Stimulated activated CD4-positive, alpha-beta T cell treated with anti-CD3 and anti-CD28 coated beads, Interleukin-1b, Interleukin-23, amount 100 ng/mL, for 1 hour (primary cell): ENCODE measurements at places on chromosomes 12 and 14.

- no peak for DNase-seq
These were observed 61.2 kb upstream of the DIO3 start for GRCh38 chr14:101500061-101500460.

DNA sequence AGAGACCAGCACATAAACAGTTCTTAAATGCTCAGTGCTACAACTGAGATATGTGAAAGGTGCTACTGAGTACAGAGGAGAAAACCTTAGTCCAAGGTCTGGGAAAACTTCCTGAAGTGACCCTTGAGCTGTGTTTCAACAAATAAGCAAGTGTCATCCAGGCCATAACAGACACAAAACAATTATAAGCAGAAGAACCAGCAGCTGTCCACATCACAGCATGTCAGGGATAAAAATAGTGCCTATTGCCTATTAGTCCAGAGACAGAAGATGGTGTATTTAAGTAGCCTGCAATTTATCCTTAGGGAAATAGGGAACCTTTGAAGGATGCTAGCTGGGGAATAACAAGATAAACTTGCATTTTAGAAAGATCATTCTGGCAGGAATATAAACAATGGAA, 237.8 kb downstream of the SPTSSA start:
- no peak for DNase-seq

DNA sequence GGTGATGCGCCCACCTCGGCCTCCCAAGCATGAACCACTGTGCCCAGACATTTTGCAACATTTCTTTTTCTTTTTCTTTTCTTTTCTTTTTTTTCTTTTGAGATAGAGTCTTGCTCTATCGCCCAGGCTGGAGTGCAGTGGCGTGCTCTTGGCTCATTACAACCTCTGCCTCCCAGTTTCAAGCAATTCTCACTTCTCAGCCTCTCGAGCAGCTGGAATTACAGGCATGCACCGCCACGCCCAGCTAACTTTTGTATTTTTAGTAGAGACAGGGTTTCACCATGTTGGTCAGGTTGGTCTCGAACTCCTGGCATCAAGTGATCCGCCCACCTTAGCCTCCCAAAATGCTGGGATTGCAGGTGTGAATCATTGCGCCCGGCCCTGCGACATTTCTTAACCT, 7.6 kb upstream of the CDC42BPB start:
- no peak for DNase-seq

- DNase-seq, result no peak
These were observed 6.2 kb downstream of the P2RX4 start for GRCh38 chr12:121216102-121216501.

DNA sequence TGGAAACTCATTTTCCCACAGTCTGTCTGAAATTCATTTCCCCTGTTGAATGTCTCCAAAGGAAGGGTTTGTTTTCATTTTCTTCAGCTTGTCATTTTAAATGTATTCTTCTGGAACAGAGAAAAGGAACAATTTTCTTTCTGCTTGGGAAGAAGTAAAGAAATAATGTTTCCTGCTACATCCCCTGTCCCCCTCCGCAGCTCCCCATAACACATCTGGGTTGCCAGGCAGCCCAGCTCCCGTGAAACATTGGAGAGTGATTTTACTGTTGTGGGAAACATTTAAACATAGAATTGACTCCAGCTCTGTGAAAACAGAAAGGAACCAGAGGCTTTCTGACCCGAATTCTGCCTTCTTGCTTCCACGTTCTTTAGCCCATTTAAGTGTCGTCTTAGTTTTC, 159.5 kb downstream of the TMEM132C start:
- DNase-seq, result no peak
